ENCODE measurements at places on chromosomes 16 and 17. TPM values are rescaled to one million over a fixed set of nuclear protein-coding genes. Genes with fewer than 3 reads are reported as not detected.

- no peak for DNase-seq
These were observed 131.6 kb downstream of the DYNLRB2 start for GRCh38 chr16:80672379-80672778.

GRCh38 chr17:50100921-50101345, 5.8 kb downstream of the PDK2 start:
- no peak for DNase-seq

The KRT36 gene
- total RNA-seq: not detected

- DNase-seq: no peak
These were observed 22.1 kb downstream of the PIEZO1 start for GRCh38 chr16:88762941-88763340.

The SRCAP gene
- 15.5 TPM for total RNA-seq

The RNF151 gene
- total RNA-seq: not detected

The AP2B1 gene
- 163 TPM for total RNA-seq

DNA sequence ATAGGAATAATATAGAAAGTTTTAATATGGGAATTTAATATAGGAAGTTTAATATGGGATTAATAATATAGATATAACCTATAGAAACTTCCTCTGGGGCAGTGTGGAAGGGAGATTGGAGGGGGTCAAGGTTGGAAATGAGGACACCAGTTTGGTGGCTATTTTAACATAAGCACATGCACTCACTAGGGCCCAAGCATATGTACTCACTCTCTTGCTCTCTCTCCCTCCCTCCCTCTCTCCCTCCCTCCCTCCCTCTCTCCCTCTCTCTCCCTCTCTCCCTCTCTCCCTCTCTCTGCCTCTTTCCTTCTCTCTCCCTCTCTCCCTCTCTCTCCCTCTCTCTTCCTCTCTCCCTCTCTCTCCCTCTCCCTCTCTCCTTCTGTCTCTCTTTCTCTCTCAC, 528.1 kb downstream of the NPIPA7 start:
- no peak for DNase-seq
